ENCODE measurements at places on chromosomes 2 and 18.

DNA sequence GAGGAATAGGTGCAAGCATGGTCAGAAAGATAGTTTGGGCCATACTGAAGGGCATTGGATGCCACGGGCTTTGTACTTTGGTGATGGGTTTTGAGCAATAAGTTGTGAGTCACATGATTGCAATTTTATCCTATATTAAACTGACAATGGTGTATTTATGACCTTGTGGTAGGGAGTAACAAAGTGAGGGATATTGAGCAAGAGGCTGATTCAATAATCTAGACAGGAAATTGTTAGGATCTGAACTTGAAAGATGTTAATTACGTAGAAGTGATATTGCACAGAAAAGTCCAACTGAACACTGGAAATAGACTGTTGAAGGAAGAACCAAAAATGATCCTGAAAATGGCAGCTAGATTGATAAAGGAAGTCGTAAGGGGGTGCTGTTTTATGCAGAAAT lies 46.6 kb upstream of the TCF4 start:
- no peaks in the 10 kb centered on the region for H3K27me3 ChIP-seq
- DNase-seq, result no peak
- no peak overlapping the region for H3K27ac ChIP-seq
- H3K4me1 ChIP-seq, result no peaks in the 10 kb centered on the region

GRCh38 chr18:62339106-62339988 lies 14.2 kb downstream of the TNFRSF11A start:
- no peak overlapping the region for H3K4me3 ChIP-seq
- no peaks in the 10 kb centered on the region for H3K27me3 ChIP-seq
- H3K4me1 ChIP-seq, result no peaks in the 10 kb centered on the region

GRCh38 chr18:9150121-9150520 lies 13.5 kb downstream of the ANKRD12 start:
- no peak overlapping the region for H3K27ac ChIP-seq
- H3K27me3 ChIP-seq, result no peaks in the 10 kb centered on the region
- H3K36me3 ChIP-seq, result no peaks in the 10 kb centered on the region
- no peak for DNase-seq
- peaks cover 83% of the 10 kb centered on the region for H3K4me1 ChIP-seq
- H3K4me3 ChIP-seq, result no peak overlapping the region

DNA sequence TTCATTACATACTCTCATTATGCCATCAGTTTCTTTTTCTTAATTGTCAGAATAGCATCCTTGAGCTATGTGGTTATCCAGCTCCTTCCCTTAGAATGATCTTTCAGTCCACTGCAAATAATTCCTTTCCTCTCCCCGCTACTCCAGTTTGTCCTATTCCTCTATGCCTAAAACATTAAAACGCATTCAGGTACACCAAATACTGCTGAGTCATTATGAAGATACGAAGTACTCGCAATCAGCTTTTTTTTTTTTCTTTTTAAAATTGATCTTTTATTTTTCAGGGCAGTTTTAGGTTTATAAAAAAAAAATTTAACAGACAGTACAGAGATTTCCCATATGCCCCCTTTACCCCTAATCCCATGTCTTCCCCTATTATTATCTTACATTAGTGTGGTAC lies 164.8 kb upstream of the TMEM200C start:
- no peak overlapping the region for H3K27ac ChIP-seq
- no peaks in the 10 kb centered on the region for H3K4me1 ChIP-seq
- no peaks in the 10 kb centered on the region for H3K36me3 ChIP-seq
- no peak for DNase-seq
- H3K4me3 ChIP-seq, result no peak overlapping the region

DNA sequence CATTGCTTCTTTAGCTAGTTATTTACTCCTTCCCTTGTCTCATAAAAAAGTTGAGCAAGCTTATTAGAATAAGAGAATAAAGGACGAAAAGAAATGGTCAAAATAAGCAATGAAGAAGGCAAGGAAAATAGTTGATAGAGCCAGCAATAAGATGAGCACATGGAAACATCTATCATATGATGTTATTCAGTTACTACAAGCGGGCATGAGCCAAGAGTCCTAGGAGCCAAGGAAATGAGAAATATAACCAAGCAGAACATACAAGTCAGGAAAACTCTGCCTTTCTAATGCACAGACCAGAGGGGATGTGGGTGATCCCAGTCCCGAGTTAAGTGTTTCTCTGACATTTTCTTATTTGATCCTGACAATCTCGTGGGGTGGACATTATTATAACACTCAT lies 33.9 kb downstream of the INO80C start:
- DNase-seq, result no peak
- H3K27ac ChIP-seq, result no peak overlapping the region
- no peak overlapping the region for H3K4me3 ChIP-seq
- no peaks in the 10 kb centered on the region for H3K36me3 ChIP-seq

GRCh38 chr18:36711014-36711725 lies 117.6 kb downstream of the TPGS2 start:
- no peaks in the 10 kb centered on the region for H3K27me3 ChIP-seq
- DNase-seq, result no peak
- H3K36me3 ChIP-seq, result no peaks in the 10 kb centered on the region
- no peaks in the 10 kb centered on the region for H3K4me1 ChIP-seq
- no peak overlapping the region for H3K4me3 ChIP-seq

- H3K27ac ChIP-seq, result no peak overlapping the region
- no peaks in the 10 kb centered on the region for H3K27me3 ChIP-seq
- H3K4me3 ChIP-seq, result no peak overlapping the region
- H3K4me1 ChIP-seq, result peaks cover 37% of the 10 kb centered on the region
Measured at GRCh38 chr2:64323197-64323596, 130.8 kb upstream of the LGALSL start.

GRCh38 chr2:76073992-76074604 lies 363.4 kb upstream of the GCFC2 start:
- no peak for DNase-seq
- H3K4me1 ChIP-seq, result no peaks in the 10 kb centered on the region
- no peaks in the 10 kb centered on the region for H3K27me3 ChIP-seq
- no peaks in the 10 kb centered on the region for H3K36me3 ChIP-seq
- no peak overlapping the region for H3K27ac ChIP-seq

GRCh38 chr2:237618449-237618848 lies 8.9 kb upstream of the LRRFIP1 start:
- DNase-seq, result no peak
- H3K36me3 ChIP-seq, result no peaks in the 10 kb centered on the region
- H3K27ac ChIP-seq, result no peak overlapping the region
- peaks cover 19% of the 10 kb centered on the region for H3K4me1 ChIP-seq
- no peaks in the 10 kb centered on the region for H3K27me3 ChIP-seq

- no peak for DNase-seq
- no peaks in the 10 kb centered on the region for H3K36me3 ChIP-seq
- no peak overlapping the region for H3K4me3 ChIP-seq
Measured at GRCh38 chr2:119249855-119250717, 26.5 kb downstream of the STEAP3 start.

- H3K4me3 ChIP-seq, result no peak overlapping the region
- H3K27ac ChIP-seq, result no peak overlapping the region
- H3K4me1 ChIP-seq, result no peaks in the 10 kb centered on the region
- no peaks in the 10 kb centered on the region for H3K27me3 ChIP-seq
Measured at GRCh38 chr2:4077017-4077416, 373.6 kb downstream of the DCDC2C start.

- H3K27me3 ChIP-seq, result no peaks in the 10 kb centered on the region
- H3K4me3 ChIP-seq, result peak overlapping the region; percentile 57
- H3K27ac ChIP-seq, result peak overlapping the region; percentile 70
- no peaks in the 10 kb centered on the region for H3K36me3 ChIP-seq
- DNase-seq, result no peak
Measured at GRCh38 chr2:218893349-218894150, 12.9 kb downstream of the WNT10A start.

- H3K27me3 ChIP-seq, result no peaks in the 10 kb centered on the region
- no peaks in the 10 kb centered on the region for H3K4me1 ChIP-seq
- H3K27ac ChIP-seq, result no peak overlapping the region
- DNase-seq, result no peak
Measured at GRCh38 chr2:197969391-197969893, 165.0 kb downstream of the PLCL1 start.

- no peaks in the 10 kb centered on the region for H3K4me1 ChIP-seq
- no peak overlapping the region for H3K27ac ChIP-seq
- no peaks in the 10 kb centered on the region for H3K36me3 ChIP-seq
- no peaks in the 10 kb centered on the region for H3K27me3 ChIP-seq
Measured at GRCh38 chr2:32719933-32720716, 92.3 kb downstream of the TTC27 start.

- no peaks in the 10 kb centered on the region for H3K36me3 ChIP-seq
- no peak for DNase-seq
- H3K4me3 ChIP-seq, result no peak overlapping the region
- H3K27me3 ChIP-seq, result no peaks in the 10 kb centered on the region
- no peak overlapping the region for H3K27ac ChIP-seq
Measured at GRCh38 chr18:34649080-34649479, 61.0 kb upstream of the DTNA start.

DNA sequence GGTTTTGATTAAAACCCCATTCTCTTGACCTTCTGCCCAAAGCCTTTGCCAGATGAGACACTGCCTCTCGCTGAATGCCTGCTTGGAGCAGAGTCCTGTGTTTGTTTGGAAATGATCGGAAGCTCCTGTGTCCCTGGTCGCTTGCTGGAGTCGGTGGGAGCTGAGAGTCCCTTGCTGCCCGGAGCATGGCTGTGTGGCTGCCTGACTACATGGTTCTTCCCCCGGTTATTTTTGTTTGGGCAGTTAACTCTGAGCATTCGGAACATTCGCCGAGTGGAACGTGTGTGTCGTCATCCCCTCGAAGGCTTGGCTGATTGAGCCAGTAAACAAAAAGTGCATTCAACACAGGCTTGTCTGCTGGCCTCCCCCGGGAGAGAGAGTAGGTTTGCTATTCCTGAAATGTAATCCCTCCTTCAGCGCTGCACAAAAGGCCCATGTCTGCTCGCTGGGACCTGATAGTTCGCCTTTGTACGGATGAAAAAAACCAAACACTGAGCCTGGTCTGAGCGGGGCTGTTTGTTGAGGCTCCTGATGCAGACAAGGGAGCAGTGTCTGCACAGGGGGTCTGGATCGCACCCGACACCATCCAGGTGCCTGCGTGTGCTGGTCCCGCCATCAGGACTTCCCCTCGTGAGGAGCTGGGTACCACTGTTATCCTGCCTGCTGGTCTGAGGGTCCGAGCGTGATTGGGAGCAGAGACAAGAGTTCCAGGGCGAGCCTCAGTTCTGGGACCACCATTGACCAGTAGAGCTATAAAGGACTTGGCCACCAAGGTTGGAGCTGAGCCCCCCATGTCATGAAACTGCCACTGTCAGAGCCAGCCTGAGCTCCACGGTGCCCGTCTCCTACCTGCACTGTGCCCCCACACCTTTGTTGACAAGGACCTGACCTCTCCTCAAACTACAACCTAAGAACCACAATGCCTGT lies 83.8 kb downstream of the AGAP1 start:
- H3K36me3 ChIP-seq, result no peaks in the 10 kb centered on the region
- H3K27me3 ChIP-seq, result no peaks in the 10 kb centered on the region
- no peak overlapping the region for H3K27ac ChIP-seq
- H3K4me1 ChIP-seq, result no peaks in the 10 kb centered on the region
- no peak for DNase-seq

GRCh38 chr2:241011751-241012510 lies 13.5 kb downstream of the SNED1 start:
- no peaks in the 10 kb centered on the region for H3K36me3 ChIP-seq
- H3K4me1 ChIP-seq, result peaks cover 25% of the 10 kb centered on the region
- no peaks in the 10 kb centered on the region for H3K27me3 ChIP-seq
- DNase-seq, result no peak
- H3K4me3 ChIP-seq, result no peak overlapping the region
- no peak overlapping the region for H3K27ac ChIP-seq

DNA sequence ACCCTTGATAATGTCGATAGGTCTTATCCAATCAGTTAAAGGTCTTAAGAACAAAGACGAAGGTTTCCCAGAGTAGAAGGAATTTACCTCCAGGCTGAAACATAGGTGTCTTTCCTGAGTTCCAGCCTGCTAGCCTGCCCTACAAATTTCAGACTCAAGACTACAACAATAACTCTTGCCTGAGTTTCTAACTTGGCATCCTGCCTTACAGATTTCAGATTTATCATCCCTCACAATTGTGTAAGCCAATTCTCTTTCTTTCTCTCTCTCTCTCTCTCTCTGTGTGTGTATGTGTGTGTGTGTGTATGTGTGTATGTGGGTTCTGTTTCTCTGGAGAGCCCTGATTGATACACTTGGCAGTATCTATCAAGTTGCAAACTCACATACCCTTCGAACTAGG lies 37.2 kb upstream of the B4GALT6 start:
- no peak overlapping the region for H3K27ac ChIP-seq
- H3K27me3 ChIP-seq, result peaks cover 4% of the 10 kb centered on the region
- H3K4me3 ChIP-seq, result no peak overlapping the region
- no peak for DNase-seq

GRCh38 chr2:109064660-109065390 lies 64.2 kb upstream of the SH3RF3 start:
- DNase-seq, result no peak
- no peak overlapping the region for H3K4me3 ChIP-seq
- no peaks in the 10 kb centered on the region for H3K36me3 ChIP-seq
- H3K27me3 ChIP-seq, result no peaks in the 10 kb centered on the region
- peaks cover 13% of the 10 kb centered on the region for H3K4me1 ChIP-seq
- no peak overlapping the region for H3K27ac ChIP-seq

- H3K4me1 ChIP-seq, result no peaks in the 10 kb centered on the region
- H3K4me3 ChIP-seq, result no peak overlapping the region
- DNase-seq, result no peak
- H3K36me3 ChIP-seq, result no peaks in the 10 kb centered on the region
- H3K27me3 ChIP-seq, result no peaks in the 10 kb centered on the region
Measured at GRCh38 chr2:172381275-172382027, 45.9 kb upstream of the ITGA6 start.

- H3K27me3 ChIP-seq, result no peaks in the 10 kb centered on the region
- H3K4me3 ChIP-seq, result no peak overlapping the region
- no peak overlapping the region for H3K27ac ChIP-seq
- H3K4me1 ChIP-seq, result no peaks in the 10 kb centered on the region
- no peak for DNase-seq
Measured at GRCh38 chr2:61770298-61770697, 83.6 kb downstream of the FAM161A start.

DNA sequence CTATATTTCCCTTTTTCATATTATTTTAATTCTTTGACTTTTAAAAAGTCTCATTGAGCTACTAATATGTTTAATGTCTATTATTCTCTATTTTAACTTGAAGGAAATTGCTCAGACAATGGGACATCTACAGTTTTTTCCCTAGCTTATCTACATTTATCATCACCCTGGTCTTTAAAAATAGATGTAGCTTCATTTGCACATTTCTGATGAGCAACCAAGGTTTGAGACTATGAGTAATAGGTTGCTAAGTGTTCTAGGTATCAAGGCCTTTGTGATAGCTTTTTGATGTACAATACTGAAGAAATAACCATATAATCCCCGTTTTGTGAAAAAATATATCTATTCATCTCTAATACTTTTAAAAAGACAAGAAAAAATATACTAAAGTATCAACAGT lies 47.0 kb downstream of the STAT4 start:
- no peak for DNase-seq
- no peak overlapping the region for H3K27ac ChIP-seq
- no peaks in the 10 kb centered on the region for H3K27me3 ChIP-seq
- H3K4me1 ChIP-seq, result peaks cover 4% of the 10 kb centered on the region
- no peak overlapping the region for H3K4me3 ChIP-seq
- peaks cover 5% of the 10 kb centered on the region for H3K36me3 ChIP-seq

Measured in CD8-positive, alpha-beta memory T cell (primary cell).